ENCODE measurements at places on chromosomes 16 and 17.
A peak's percentile ranks its signal among the peaks of the same experiment; 100 is the strongest.

DNA sequence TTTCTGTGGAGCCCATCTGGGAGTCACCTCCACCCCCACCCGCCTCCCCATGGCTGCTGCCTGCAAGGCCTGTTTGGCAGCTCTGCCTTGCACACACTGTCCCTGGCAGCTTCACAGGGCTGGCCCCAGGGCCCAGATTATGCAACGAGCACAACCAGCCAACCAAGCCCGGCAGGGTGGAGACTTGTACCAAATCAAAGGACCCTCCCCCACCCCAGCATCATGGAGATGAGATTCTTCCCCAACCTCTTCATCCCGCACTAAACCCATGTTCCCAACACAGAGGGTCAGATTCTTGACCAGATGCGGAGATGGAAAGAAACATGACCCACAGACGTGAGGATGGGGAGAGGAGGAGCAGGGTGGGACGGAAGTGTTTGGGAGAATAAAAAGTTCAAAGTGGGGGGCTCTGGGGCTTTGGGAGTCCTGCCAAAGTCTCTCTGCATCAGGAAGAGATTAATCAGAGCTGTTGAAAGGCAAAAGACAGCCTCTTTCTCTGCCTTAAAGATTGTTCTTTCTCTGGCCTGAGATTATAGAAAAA lies 3.8 kb downstream of the SMARCD2 start:
- DNase-seq: no peak

GRCh38 chr17:80899402-80900268 lies 92.0 kb upstream of the CHMP6 start:
- no peak for DNase-seq

DNA sequence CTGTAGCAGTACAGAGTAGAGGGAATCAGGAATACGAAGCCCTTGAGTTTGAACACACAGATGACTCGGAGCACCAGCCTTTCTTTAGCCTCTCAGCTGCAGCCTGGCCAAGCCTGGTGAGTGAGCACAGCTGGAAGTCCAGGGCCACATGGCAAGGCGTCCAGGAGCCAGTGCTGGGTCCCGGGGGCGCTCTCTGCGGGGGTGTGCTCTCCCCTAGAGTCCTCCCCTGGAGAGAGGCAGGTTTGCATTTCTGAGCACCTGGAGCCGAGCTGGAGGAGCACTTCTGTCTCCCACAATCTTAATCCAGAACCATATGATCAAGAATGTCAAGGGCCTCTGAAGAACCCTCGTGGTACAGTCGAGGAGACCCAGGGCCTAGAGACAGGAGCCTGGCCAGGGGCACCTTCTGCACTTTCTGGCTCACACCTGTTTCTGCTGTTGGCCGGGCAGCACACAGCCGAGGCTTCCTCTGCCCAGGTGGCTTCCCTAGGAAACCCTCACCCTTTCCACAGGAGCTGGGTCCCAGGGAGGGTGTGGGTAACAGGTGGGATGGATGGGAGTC lies 78.3 kb downstream of the PLD6 start:
- DNase-seq: no peak

- DNase-seq: no peak
Observed at GRCh38 chr17:14360856-14361255, 60.0 kb downstream of the HS3ST3B1 start.

DNA sequence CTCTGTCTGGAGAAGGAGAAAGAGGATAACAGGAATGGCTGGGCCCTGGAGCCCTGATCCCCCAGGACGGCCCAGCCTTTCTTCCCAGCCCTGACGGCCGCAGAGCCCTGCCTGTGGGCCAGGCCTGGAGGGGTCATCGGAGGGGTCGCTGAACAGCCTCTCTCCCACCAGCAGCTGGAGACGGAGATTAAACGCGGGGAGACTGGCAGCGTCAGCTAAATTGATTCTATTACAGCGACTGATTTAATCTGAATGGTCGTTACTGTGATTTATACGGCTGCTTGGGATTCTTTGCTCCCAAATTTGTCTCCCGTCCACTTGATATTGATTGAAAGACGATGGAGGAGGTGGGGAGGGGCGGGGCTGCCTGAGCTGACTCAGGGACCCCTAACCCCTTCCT lies 7.1 kb upstream of the CDH15 start:
- DNase-seq: no peak

DNA sequence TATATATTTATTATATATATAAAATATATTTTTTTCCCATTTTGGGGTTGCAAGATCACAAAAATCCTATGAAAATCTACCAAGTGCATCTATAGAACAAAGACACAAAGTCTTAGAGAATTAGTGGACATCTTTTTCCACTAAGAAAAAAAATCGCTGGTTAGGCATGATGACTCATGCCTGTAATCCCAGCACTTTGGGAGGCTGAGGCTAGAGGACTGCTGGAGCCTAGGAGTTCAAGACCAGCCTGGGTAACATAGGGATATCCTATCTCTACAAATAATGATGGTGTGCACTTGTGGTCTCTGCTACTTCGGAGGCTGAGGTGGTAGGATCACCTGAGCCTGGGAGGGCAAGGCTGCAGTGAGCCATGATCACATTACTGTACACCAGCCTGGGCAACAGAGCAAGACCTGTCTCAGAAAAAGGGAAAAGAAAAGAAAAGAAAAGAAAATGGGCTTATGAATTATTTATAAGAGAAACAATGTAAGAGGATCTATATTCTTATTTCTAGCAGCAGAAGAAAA lies 185.1 kb upstream of the PSMD7 start:
- no peak for DNase-seq

GRCh38 chr16:83733301-83733700 lies 74.5 kb upstream of the HSBP1 start:
- DNase-seq: no peak

GRCh38 chr17:77190576-77190975 lies 49.8 kb downstream of the SEC14L1 start:
- DNase-seq: no peak

GRCh38 chr17:2853283-2854142 lies 57.3 kb downstream of the RAP1GAP2 start:
- DNase-seq: no peak

DNA sequence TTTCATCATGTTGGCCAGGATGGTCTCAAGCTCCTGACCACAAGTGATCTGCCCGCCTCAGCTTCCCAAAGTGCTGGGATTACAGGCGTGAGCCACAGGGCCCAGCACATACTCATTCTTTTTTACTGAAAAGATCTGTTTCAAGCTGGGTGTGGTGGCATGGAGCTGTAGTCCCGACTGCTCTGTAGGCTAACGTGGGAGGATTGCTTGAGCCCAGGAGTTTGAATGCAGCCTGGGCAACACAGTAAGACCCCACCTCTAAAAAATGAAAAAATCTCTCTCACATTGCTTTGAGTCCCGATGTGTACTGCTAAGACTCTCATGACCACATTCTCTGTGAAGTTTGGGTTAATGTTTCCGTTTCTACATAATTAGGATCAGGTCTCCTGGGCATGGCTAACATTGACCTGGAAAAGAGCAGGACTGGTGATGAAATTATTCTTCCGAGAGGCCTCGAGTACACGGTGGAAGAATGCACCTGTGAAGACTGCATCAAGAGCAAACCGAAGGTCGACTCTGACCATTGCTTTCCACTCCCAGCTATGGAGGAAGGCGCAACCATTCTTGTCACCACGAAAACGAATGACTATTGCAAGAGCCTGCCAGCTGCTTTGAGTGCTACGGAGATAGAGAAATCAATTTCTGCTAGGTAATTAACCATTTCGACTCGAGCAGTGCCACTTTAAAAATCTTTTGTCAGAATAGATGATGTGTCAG lies 2.3 kb downstream of the TNFRSF17 start:
- no peak for DNase-seq

- DNase-seq: no peak
Observed at GRCh38 chr17:80195671-80196529, 24.2 kb downstream of the SGSH start.

- no peak for DNase-seq
Observed at GRCh38 chr17:45790296-45790922, 6.3 kb downstream of the CRHR1 start.

GRCh38 chr16:56688762-56689161 lies 6.5 kb downstream of the MT1X start:
- no peak for DNase-seq

DNA sequence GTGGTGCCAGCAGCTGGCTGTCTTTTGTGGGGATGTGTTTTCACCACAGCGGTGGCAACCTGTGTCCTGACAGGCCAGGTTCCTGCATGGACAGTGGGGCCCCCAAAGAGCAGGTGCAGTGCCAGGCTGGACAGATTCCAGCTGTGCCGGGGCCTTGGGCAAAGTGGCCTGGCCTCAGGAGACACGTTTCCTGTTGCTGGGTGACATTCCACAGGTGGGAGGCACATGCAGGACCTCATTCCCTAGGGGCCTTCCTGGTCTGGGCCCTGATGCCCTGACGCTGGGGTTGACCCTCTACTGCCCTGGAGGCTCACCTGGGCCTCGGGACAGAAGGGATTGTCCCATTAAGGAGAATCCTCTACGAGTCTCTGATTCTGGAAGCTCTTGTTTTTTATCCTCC lies 182.4 kb downstream of the RAB11FIP4 start:
- DNase-seq: no peak

GRCh38 chr17:82358465-82359350 lies at the start of gene TEX19:
Gene TEX19, plus strand, starts transcription at chr17:82359247. Its CDS starts 2,904 bp downstream, at chr17:82362151.
- peak; percentile 45 for DNase-seq

DNA sequence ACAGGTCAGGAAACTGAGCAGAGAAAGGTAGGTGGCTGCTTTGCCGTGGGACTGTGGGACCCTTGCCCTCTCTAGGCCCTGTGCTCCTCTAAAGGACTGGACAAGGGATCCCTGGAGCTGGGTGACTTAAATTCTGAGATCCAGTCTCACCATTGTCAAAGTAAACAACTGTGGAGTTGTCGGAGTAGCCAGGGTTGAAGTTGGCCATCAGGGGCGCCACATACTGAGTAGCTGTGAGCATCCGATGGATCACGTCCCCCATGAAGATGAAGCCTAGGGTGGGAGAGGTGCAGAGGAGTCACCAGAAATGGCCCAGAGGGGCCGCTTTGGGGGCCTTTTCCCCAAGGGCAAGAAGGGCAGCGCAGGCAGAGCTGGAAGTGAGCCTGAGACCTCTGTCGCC lies 43.5 kb downstream of the PLXDC1 start:
- DNase-seq: no peak

DNA sequence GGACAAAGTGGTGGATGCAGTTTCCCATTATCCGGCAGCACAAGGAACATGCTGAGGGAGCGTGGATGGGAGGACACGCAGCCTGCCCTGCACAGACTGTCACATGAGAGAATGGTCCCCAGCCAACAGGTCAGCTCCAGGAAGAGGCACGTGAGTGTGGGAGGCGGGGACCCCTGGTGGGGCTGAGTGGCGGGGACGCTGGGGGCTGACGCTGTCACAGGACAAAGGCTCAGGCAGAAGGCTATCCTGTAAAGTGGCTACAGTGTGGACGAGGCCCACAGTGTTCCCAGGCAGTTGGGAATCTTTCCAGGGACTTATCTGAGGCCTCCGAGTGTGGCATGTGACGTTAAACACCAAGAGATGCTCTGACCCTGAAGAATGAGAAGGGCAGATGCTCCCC lies 30.4 kb downstream of the MBTPS1 start:
- DNase-seq: no peak

DNA sequence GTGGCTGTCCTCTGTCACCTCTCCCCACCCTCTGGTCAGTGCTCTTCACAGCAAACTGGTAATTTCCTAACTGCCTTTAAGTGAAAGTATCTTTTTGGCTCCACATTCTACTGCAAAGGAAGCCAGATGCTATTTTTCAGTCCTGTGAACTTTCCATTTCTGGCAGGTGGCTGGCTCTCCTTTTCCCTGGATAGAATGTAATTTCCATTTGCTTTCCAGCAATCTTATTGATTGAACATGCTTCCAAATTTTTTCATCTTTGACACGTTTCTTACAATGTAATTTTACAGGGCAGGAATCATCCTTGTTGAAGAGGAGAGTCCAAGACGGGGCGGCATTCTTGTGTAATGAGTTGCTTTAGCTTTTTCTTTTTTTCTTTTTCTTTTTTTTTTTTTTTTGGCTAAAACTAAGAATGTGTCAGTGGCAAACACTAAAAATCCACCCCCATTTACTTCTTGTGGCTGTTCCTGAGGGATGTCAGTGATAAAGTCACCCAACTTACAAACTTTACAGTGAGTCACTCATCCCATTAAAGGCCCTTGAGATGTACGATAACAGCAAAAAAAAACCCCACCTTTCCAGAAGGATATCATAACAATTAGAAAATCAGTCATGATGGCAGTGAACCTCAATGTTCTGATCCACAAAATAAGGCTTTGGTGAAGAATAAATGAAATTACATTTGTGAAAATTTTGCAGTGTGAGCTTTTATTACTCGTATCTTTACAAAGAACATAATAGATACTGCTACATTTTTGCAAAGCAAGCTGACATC lies 29.4 kb upstream of the PRKCA start:
- DNase-seq: no peak

- DNase-seq: no peak
Observed at GRCh38 chr17:12391468-12391867, 274.2 kb upstream of the MYOCD start.

DNA sequence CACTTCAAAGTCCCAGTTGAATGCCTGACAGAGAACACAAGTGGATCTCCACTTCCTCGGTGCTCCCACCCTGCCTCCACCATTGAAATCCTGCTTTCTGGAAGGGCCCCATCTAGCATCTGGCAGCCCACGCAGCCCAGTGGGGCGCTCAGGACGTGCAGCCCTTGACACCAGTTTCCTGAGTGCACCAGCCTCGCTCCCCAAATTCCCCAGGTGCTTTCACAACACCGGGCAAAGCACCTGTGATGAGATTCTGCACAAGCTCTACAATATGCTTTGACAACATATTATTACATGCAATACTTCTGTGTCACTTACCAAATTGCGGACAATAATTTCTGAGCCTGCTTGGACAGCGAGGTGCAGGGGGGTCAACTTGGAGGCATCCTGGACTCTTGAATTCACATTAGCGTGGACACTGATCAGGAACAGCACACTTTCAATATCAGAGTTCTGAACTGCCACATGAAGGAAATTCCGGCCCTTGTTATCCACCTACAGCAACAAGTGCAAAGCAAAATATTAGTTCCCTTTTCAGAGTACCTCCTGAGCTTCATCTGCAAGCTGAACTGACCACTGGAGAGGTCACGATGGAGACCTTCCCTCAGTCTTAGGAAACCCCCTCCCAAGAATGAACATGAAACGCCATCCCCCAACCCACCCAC lies 33.9 kb downstream of the CYB5D2 start:
- no peak for DNase-seq

DNA sequence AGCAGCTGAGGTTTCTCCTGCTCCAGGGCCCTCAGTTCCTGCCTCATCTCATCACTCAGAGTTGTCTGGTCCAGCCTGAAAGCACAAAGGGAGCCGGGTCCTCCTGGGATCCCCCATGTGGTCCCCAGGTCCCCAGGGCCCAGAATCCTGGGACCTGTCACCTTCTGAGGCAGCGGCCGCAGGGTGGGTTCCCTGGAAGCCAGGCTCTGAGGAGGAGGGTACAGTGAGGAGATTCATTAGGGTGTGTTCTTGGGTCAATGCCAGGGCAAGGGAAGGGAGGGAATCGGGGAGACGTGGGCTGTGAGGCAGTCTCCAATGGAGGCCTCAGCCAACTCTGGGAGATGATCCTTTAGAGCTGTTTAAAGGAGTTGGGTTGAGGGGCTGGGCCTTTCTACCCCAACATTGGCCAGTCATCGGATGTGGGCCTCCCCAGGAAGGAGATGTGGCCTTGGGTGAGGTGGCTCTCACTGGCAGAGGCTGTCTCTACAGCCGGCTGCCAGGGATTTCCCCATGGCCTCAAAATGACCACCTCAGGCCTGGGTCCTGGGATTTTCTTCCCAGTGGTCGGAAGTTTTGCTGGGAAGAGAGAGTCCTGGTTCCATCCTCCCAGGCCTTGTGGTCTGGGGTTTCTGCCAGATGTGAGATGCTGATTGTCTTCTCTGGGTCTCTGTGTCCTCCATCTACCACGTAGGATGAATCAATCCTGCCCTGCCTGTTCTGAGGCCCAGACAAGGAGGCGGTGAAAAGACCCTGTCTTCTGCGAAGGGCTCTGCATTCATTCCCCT lies 47.3 kb downstream of the NLRP1 start:
- no peak for DNase-seq

GRCh38 chr16:64654178-64654577 lies 467.7 kb downstream of the CDH11 start:
- DNase-seq: no peak

Measured in NCI-H1436 treated with DMSO at 0.1 percent for 48 hours (cell line).